ENCODE measurements at places on chromosomes 4 and X. TPM values are rescaled to one million over a fixed set of nuclear protein-coding genes. Genes with fewer than 3 reads are reported as not detected.

Gene CLDN22
- polyA plus RNA-seq = not detected

- DNase-seq = peak; percentile 12
Observed at GRCh38 chrX:120450163-120450562, 18.9 kb downstream of the LAMP2 start.

DNA sequence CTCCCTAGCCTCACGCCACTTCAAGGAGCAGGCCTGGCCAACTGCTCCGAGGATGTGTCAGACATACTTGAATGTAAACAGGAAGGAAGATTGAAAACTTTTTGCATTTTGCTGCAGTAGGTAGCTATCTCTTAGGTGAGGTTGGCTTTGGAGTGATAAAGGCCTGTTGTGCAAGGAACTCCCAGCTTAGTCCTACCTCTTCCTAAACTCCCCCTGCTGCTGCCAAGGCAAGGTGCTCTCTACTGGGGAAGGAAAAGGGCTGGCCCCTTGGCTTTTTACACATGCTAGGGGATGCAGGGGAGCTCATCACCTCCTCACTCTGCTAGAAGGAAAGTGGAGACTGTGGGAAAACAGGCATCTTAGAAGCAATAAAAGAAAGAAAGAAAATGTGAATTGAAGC, 10.7 kb upstream of the BRS3 start:
- peak; percentile 10 for DNase-seq

- no peak for DNase-seq
Observed at GRCh38 chr4:3730422-3731190, 35.6 kb upstream of the ADRA2C start.

Gene BEX4
- 0.51 TPM for polyA plus RNA-seq

Gene IL2
- polyA plus RNA-seq = not detected

DNA sequence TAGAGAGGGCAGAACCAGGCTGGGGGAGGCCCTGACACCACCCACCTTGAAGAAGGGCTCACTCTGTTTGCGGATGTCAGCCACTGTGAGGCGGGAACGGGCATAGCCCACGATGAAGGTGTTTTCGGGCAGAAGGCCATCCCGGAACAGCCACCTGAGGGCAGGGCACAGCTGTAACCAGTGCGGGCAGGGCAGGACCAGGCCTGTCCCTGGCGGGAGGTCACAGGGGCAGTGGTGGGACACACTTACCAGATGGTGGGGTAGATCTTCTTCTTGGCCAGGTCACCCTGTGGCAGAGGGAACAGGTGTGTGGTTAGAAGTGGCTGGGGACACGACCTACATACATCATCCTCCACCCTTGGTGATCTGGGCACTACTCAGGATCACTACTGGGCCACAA, 10.8 kb downstream of the G6PD start:
- DNase-seq = no peak

Gene FRMPD4
- 0.04 TPM for polyA plus RNA-seq

Gene MAOA
- polyA plus RNA-seq = 0.34 TPM

GRCh38 chr4:151658959-151659600, 101.7 kb downstream of the GATB start:
- DNase-seq = no peak

Gene ZCCHC18
- polyA plus RNA-seq = 0.22 TPM

DNA sequence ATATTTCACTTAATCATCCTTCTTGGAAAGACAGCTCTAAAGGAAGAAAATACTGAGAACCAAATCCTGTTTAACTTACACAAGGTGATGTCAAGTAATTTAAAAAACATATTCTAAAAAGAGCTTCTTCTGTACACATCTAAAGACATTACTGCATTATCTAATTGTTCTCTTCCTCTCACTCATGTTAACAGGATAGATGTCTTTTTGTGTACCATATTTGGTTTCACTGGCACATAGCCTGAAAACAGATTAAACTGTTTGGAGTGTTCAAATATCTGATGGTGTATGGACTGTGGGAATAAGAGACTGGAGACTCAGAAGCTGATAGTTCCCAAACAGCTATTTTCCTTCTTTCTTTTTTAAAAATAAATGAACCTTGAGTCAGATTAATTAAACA, 213.3 kb upstream of the MAB21L2 start:
- no peak for DNase-seq

GRCh38 chrX:30270639-30271038, 23.7 kb downstream of the MAGEB1 start:
- DNase-seq = no peak

- no peak for DNase-seq
Observed at GRCh38 chrX:118536204-118536603, 40.6 kb downstream of the DOCK11 start.

Gene MAGEC1
- not detected for polyA plus RNA-seq

DNA sequence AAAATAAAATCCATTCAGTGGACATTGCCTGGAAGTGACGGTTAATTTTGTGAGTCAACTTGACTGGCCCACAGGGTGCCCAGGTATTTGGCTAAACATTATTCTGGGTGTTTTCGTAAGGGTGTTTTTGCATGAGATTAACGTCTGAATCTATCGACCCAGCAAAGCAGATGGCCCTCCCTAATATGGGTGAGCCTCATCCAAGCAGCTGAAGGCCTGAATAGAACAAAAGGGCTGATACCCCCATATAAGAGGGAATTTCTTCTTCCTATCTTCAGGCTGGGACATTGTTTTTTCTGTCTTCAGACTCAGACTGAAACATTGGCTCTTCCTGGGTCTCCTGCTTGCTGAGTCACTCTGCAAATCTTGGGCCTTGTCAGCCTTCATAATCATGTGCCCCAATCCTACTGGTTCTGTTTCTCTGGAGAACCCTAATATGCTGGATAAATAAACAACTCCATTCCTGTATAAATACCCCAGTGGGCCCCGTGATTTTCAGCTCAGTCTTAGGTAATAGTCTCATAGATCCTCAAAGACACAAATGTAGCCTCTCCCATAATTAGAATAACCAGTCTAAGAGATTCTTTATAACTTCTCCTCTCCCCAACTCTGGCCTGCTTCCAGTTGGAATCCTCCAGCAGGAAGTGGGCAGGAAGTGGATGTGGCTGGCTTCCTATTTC, 33.1 kb upstream of the DDX3X start:
- DNase-seq = peak; percentile 45

GRCh38 chrX:9646471-9647224, 119.0 kb downstream of the GPR143 start:
- DNase-seq = no peak

Gene GABRE
- 80.3 TPM for polyA plus RNA-seq

- DNase-seq = no peak
Observed at GRCh38 chrX:12434493-12434892, 296.2 kb downstream of the FRMPD4 start.

- no peak for DNase-seq
Observed at GRCh38 chr4:132384709-132385108, 764.4 kb upstream of the PCDH10 start.

Gene GPRASP1
- polyA plus RNA-seq = 0.50 TPM

DNA sequence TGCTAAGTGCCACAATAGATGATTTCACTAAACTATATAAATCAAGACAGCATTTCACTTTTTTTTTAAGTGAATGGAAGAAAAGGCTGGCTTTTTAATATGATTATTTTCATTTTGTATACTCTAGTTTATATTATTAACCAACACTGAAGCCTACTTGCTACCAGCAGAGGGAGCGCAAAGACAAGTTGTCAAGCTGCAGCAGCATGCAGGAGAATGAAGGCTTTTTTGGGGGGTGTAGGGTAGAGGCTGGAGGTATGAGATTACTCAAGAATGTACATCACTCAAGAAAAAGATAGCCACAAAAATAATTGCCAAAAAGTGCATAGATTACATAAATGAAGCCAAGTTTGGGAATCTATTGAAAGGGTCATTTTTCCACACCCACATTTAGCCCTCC, 519.5 kb downstream of the FGF13 start:
- no peak for DNase-seq

GRCh38 chr4:170497112-170497511, 407.4 kb upstream of the AADAT start:
- DNase-seq = no peak

Gene POU3F4
- polyA plus RNA-seq = not detected

DNA sequence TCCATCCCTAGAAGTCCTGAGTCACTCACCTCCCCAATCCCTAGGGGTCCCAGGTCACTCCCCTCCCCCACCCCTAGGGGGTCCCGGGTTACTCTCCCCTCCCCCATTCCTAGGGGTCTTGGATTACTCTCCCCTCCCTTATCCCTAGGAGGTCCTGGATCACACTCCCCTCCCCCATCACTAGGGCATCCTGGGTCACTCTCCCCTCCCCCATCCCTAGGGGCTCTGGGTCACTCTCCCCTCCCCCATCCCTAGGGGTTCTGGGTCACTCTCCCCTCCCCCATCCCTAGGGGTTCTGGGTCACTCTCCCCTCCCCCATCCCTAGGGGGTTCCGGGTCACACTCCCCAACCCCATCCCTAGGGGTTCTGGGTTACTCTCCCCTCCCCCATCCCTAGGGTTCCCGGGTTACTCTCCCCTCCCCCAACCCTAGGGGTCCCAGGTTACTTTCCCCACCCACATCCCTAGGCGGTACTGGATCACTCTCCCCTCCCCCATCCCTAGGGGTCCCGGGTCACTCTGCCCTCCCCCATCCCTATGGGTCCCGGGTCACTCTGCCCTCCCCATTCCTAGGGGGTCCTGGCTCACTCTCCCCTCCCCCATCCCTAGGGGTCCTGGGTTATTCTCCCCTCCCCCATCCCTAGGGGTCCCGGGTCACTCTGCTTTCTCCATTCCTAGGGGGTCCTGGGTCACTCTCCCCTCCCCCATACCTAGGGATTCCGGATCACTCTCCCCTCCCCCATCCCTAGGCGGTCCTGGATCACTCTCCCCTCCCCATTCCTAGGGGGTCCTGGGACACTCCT, 2.1 kb downstream of the ASMTL start:
- no peak for DNase-seq

GRCh38 chr4:34512616-34513015, 1731.7 kb downstream of the ARAP2 start:
- DNase-seq = no peak

- no peak for DNase-seq
Observed at GRCh38 chr4:10384974-10385373, 72.3 kb downstream of the ZNF518B start.

DNA sequence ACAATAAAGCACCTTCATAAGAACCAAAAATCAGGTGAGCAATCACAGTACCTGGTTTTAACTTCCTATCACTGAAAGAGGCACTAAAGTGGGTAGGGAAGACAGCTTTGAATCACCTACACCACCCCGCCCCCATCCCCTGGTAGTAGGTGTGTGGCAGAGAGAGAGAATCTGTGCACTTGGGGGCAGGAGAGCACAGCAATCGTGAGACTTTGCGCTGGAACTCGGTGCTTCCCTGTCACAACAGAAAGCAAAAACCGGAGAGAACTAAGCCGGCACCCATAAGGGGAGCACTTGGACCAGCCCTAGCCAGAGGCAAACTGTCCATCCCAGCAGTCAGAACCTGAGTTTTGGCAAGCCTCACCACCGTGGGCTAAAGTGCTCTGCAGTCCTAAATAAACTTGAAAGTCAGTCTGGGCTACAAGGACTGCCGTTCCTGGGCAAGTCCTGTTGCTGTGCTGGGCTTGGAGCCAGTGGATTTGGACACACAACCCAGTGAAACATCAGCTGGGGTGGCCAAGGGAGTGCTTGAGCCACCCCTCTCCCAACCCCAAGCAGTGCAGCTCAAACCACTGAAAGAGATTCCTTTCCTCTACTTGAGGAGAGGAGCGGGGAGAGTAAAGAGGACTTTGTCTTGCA, 32.1 kb downstream of the NDUFB11 start:
- no peak for DNase-seq

Gene P2RY10
- polyA plus RNA-seq = not detected

DNA sequence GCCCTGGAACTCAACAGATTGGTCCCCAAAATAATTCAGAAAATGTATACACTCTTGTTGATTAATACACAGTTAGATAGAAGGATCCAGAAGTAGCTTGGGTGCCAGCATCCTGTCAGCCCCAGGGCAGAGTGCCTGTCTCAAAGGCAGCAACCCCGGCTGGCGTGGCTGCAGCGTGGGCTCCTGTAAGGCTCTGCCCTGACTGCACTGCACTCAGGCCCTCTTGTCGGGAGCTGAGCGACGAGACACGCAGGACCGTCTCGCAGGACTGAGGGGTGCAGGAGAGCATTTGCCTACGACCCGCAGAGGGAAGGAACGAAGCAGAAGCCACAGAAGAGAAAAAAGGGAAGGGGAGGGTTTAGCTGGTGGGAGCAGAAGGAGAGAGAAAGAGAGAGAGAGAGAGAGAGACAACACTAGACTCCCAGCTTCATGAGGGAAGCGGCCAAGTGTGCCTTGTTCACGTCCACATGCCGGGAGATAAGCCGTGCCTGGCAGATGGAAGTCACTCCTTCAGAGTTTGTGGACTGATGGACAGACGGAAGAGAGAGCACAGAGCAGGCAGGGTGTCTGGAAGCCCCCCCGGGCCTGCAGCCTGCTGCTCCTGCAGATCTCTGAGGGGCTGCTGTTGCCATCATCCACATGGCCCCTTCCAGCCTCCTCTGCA, 38.7 kb upstream of the HELT start:
- no peak for DNase-seq

GRCh38 chr4:176358083-176358469, 38.3 kb downstream of the SPCS3 start:
- DNase-seq = no peak

DNA sequence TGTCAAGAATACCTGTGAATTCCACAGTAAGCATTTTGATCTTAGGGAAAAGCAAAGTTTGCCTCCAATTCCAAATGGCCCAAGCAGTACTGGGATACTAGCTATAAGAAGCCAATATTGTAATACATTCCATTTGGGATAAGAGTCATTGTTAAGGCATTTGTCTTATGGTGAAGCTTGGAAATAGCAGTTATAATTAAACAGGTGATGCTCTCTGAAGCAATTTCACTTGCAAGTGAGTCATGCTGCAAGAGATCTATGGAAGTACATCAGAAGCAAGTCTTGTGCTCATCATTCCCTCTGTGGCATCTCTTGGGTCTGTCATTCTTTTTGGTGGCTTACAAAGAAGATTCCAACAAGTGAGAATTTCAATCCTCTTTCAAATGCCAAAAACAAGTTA, 386.4 kb upstream of the RPS6KA3 start:
- DNase-seq = no peak

Gene NXF3
- polyA plus RNA-seq = not detected

DNA sequence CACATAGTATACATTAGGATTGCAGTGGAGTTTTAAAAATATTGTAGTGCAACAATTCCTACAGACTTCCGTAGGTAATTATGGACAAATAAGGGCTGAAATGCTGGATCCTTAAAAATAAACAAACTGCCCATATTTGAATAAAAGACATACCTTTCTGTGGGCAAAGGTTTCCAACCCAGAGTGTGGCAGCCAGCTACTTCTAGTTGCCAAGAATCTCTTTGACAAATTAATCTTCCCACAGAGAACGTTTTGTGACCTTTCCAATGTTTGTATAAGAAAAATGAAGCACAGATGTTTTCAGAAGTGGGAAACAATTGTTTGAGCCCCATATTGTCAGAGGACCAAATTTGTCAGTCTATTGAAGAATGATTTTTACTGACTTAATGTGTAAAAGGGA, 21.1 kb downstream of the GRPR start:
- no peak for DNase-seq

DNA sequence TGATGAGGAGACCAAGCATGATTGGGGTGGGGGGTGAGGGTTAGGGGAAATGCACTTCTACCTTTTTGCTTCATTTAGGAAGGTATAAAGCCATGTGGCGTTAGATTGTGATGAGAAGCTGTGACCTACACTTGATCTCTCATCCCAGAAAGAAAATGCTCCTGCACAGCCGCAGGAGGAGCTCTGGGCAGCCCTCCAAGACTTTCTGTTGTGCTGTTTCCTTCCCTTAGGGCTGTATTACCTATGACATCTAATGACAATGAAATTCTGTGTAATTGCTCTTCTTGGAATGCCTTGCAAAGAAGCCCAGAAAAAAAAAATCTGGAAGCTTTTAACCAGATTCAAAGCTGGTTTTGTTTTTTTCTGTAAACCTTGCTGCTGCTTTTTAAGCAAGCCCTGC, 13.4 kb downstream of the PRPS2 start:
- DNase-seq = no peak

Gene UNC5C
- not detected for polyA plus RNA-seq

GRCh38 chrX:19799319-19800182, 87.8 kb downstream of the SH3KBP1 start:
- DNase-seq = no peak

Data from A549 (cell line).